ENCODE measurements at places on chromosomes 5 and 9. TPM values are rescaled to one million over a fixed set of nuclear protein-coding genes. Genes with fewer than 3 reads are reported as not detected.

GRCh38 chr5:531749-532315 lies 7.6 kb upstream of the SLC9A3 start:
- no peaks in the 10 kb centered on the region for H3K27me3 ChIP-seq
- no peak overlapping the region for H3K4me3 ChIP-seq
- H3K27ac ChIP-seq, result no peak overlapping the region
- peaks cover 7% of the 10 kb centered on the region for H3K4me1 ChIP-seq
- H3K36me3 ChIP-seq, result no peaks in the 10 kb centered on the region

GRCh38 chr9:73199448-73199847 lies 47.8 kb downstream of the ANXA1 start:
- no peak for DNase-seq
- no peak overlapping the region for H3K4me3 ChIP-seq
- no peaks in the 10 kb centered on the region for H3K36me3 ChIP-seq
- H3K27ac ChIP-seq, result no peak overlapping the region
- H3K4me1 ChIP-seq, result no peaks in the 10 kb centered on the region

- H3K27me3 ChIP-seq, result no peaks in the 10 kb centered on the region
- H3K4me3 ChIP-seq, result no peak overlapping the region
- no peak for DNase-seq
- no peaks in the 10 kb centered on the region for H3K36me3 ChIP-seq
- H3K4me1 ChIP-seq, result no peaks in the 10 kb centered on the region
- H3K27ac ChIP-seq, result no peak overlapping the region
Measured at GRCh38 chr5:60727033-60727679, 27.2 kb upstream of the DEPDC1B start.

- no peak overlapping the region for H3K4me3 ChIP-seq
- DNase-seq, result no peak
- H3K27ac ChIP-seq, result no peak overlapping the region
- no peaks in the 10 kb centered on the region for H3K4me1 ChIP-seq
Measured at GRCh38 chr9:69898714-69899209, 78.1 kb downstream of the CFAP95 start.

- H3K27me3 ChIP-seq, result no peaks in the 10 kb centered on the region
- H3K4me1 ChIP-seq, result no peaks in the 10 kb centered on the region
- no peak overlapping the region for H3K4me3 ChIP-seq
- H3K36me3 ChIP-seq, result no peaks in the 10 kb centered on the region
- no peak for DNase-seq
Measured at GRCh38 chr9:112699230-112699629, 18.7 kb downstream of the INIP start.

GRCh38 chr9:35726931-35727330 lies 5.1 kb downstream of the TLN1 start:
- H3K36me3 ChIP-seq, result peaks cover 29% of the 10 kb centered on the region
- H3K27me3 ChIP-seq, result no peaks in the 10 kb centered on the region
- H3K4me3 ChIP-seq, result no peak overlapping the region
- DNase-seq, result no peak
- no peak overlapping the region for H3K27ac ChIP-seq

DNA sequence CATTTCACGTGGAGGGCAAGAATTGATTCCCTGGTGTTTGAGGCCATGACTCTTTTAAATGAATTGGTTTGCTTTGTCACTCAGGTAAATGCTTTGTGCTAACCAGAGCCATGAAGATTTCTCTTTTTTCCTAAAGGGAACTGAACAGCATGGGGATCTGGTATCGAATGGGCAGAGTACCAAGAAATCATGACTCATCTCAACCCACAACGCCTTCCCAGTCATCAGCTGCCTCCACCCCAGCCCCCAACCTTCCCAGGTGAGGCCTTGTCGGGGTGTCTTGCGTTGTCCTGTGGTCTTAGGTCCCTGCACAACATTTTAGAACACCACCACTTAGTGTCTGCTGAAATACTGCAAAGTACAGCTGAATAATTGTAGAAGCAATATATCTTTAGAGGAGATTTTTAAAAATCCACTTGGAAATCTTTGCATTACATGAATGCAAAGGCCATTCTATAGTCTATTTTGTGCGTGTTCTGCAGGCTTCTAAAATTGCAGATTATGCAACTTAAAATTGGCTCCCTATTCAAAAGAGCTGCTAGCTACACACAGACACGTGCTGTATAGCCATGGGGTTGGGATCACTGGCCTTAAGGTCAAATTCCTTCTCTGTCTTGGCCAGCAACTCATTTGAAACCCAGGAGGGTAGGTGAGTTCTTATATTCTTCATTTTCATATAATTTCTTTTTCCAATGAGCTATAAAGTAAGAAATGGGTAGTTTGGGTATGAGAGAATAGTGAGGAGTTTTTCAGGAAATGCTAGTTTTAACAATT lies 69.0 kb downstream of the MVB12B start:
- no peaks in the 10 kb centered on the region for H3K27me3 ChIP-seq
- DNase-seq, result no peak
- H3K4me3 ChIP-seq, result no peak overlapping the region
- no peaks in the 10 kb centered on the region for H3K4me1 ChIP-seq
- H3K27ac ChIP-seq, result no peak overlapping the region

DNA sequence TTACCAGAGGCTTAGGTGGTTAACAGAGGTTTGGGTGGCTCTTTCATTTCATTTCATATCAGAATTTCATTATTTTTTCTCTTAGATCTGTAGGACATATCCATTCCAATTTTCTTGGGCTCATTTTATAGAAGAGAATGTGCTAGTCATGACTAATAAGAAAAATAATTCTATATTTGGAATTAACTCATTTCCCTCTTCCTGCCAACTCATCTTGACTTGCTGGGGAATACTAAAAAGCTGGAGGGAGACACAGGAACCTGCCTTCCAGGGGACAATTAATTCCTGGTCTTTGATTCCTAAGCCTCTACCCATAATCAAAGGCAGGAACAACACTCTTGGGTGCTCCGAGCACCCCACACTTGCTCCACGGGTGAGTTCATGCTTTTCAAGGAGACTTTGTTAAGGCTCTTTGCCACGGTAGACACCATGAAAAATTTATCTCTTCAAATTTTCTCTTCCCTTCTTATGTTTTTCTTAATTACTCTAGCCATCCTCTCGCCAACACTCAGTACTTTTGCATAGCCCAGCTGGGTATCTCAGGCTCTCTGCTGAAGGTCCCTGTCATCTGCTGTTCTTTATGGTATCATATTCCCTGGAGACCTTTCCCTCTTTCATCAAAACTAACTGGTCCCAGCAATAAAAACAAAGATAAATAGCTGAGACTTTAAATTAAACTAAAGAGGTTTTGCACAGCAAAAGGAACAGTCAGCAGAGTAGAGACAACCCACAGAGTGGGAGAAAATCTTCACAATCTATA lies 273.9 kb downstream of the NPR3 start:
- no peaks in the 10 kb centered on the region for H3K36me3 ChIP-seq
- DNase-seq, result no peak
- H3K27me3 ChIP-seq, result no peaks in the 10 kb centered on the region
- H3K4me3 ChIP-seq, result no peak overlapping the region
- H3K4me1 ChIP-seq, result no peaks in the 10 kb centered on the region
- no peak overlapping the region for H3K27ac ChIP-seq

DNA sequence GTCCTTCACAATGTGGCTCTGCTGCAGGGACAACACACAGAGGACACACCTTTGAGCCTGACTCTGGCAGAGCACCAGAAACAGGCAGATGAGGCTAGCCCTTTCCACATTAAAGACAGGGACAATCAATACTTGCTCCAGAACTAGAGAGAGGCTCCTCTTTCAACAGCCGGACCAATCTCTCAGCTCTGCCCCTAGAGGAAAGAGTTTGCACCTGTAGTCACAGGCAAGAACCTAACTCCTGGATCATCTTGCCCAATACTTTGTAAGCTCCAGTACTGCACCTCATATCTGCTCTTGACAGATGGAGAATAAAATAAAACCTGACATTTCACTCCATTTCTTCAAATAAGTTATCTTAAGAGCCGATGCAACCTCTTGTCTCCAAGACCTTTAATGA lies 52.1 kb downstream of the EPB41L4A start:
- no peaks in the 10 kb centered on the region for H3K27me3 ChIP-seq
- no peak for DNase-seq
- H3K4me1 ChIP-seq, result no peaks in the 10 kb centered on the region
- H3K27ac ChIP-seq, result no peak overlapping the region

- peak; percentile 26 for DNase-seq
- no peaks in the 10 kb centered on the region for H3K36me3 ChIP-seq
- H3K4me1 ChIP-seq, result no peaks in the 10 kb centered on the region
Measured at GRCh38 chr5:149284501-149284900, 12.8 kb downstream of the AFAP1L1 start.

DNA sequence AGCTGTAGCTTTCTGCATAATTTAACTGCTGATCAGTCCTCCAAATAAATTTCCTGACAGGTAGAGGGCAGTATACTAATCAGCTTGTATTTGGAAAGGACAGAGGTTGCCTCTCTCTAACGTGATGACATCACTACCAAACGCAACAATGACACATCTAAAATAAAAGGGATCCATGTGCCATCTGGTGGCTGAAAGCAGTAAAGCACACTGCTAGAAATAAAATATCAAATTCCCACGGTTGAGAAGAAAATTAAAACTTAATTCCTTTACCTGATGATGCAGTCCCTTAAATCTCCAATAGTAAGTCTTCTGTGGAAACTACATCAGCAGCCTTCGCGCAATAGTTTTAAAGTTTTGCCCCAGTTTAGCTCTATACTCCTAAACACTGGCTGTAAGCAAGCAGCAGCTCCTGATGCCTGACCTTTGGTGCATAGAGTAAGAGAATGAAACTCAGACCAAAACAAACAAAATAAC lies 54.5 kb downstream of the DIAPH1 start:
- H3K4me1 ChIP-seq, result peaks cover 28% of the 10 kb centered on the region
- H3K36me3 ChIP-seq, result peaks cover 5% of the 10 kb centered on the region
- no peaks in the 10 kb centered on the region for H3K27me3 ChIP-seq
- H3K27ac ChIP-seq, result peak overlapping the region; percentile 71
- no peak overlapping the region for H3K4me3 ChIP-seq
- peak; percentile 76 for DNase-seq

GRCh38 chr5:31317665-31318064 lies 124.2 kb downstream of the CDH6 start:
- DNase-seq, result no peak
- no peak overlapping the region for H3K4me3 ChIP-seq
- H3K27me3 ChIP-seq, result no peaks in the 10 kb centered on the region
- H3K27ac ChIP-seq, result no peak overlapping the region

- H3K36me3 ChIP-seq, result no peaks in the 10 kb centered on the region
- no peaks in the 10 kb centered on the region for H3K4me1 ChIP-seq
- no peaks in the 10 kb centered on the region for H3K27me3 ChIP-seq
Measured at GRCh38 chr9:82153032-82153431, 164.5 kb downstream of the SPATA31D1 start.

DNA sequence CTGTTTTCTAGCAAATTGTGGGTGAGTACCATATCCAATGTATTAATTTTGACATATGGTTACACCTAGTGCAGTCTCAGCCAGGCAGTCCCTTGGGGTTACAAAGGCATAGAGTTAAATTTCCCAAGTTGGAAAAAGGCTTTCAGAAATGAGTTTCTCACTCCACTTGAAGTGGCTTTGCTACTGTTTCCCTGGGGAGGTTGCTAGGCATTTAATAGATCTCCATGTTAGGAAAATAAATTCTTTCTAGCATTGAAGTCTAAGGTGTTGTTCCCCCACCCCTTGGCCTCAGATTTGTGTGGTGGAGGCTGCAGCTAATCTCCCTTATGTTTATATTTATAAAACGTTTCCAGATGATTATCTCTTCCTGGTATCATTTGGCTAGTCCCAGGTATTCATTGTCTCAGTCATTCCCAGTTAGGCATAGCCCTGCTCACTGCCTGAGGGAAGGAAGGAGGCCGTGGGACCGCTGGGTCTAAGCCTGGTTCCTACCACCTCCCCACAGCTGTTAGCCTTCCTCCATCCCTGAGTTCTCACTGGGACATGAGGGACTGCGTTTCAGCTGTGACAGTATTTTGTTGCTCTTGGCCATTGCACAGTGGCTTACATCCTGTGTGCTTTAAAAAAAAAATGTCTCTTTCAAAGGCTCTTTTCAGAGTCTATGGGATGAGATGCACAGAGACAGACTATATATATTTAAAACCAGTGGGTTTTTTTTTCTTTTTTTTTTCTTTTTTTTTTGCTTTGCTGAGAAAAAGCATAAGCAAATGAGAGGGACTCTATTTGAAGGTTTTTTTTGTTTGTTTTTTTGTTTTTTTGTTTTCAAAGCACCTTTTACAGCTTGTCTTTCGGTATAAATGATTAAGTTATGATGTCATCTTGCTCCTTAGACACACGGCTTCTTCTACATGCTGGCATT lies 121.5 kb downstream of the MAST4 start:
- no peak for DNase-seq
- no peaks in the 10 kb centered on the region for H3K27me3 ChIP-seq
- H3K27ac ChIP-seq, result no peak overlapping the region
- no peak overlapping the region for H3K4me3 ChIP-seq
- no peaks in the 10 kb centered on the region for H3K4me1 ChIP-seq

DNA sequence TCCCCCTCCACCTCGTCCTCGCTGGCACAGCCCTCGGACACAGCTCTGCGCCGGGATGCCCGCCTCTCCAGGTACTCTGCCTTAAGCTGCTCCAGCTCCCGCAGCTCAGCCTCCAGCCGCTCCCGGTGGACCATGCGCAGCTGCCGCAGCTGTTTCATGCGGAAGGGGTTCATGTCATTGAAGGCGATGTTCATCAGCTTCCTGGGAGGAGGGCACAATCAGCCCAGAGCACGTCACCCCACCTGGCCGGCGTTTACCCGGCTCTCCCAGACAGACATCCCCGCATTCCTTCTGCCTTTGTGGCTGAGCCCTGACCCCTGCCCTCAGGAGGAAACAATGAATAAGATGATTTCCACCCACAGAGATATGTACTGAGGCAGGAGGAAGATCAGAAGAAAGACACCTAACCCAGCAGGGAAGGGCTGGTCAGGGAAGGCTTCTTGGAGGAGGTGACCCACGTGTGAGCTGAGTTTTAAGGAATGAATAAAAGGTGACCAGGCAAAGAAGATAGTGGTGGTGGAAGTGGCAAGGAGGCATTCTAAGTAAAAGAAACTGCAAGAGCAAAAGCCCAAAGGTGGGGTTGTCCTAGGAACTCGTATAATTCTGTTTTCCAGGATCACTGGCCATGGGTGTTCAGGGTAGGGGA lies 7.1 kb upstream of the CORO2A start:
- no peak for DNase-seq
- H3K4me3 ChIP-seq, result no peak overlapping the region
- H3K27me3 ChIP-seq, result no peaks in the 10 kb centered on the region

DNA sequence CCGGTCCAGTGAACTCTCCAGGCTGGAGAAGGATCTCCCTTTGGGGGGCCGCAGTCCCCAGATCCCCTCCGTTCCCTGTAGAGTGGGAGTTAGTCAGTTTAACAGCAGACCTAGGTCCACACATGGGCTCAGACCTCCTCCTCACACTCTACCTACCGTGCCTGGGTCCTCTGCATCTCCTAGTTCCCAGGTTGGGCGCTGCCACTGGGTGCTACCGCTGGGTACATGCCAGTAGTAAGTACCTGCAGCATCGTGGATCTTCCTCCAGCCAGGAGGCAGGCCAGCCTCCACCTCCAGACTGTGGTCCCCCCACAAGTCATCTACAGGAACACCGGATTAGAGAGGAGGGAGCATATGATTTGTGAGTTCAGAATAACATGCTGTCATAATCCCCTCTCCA lies 802 bp downstream of the APBB3 start:
- H3K27ac ChIP-seq, result peak overlapping the region; percentile 92
- H3K36me3 ChIP-seq, result no peaks in the 10 kb centered on the region
- no peak for DNase-seq
- no peak overlapping the region for H3K4me3 ChIP-seq
- peaks cover 36% of the 10 kb centered on the region for H3K4me1 ChIP-seq

The TUSC1 gene
- total RNA-seq, result 24.4 TPM

The ZDHHC21 gene
- total RNA-seq, result 9.6 TPM

The CDH6 gene
- 0.99 TPM for total RNA-seq

The SHOC1 gene
- 0.26 TPM for total RNA-seq

The ADGRD2 gene
- total RNA-seq, result not detected

The DIRAS2 gene
- 0.52 TPM for total RNA-seq

The CYSRT1 gene
- total RNA-seq, result not detected

Measured in body of pancreas (tissue), 4 donors.